ENCODE measurements at places on chromosomes 3 and 15. TPM values are rescaled to one million over a fixed set of nuclear protein-coding genes. Genes with fewer than 3 reads are reported as not detected.
A peak's percentile ranks its signal among the peaks of the same experiment; 100 is the strongest.

DNA sequence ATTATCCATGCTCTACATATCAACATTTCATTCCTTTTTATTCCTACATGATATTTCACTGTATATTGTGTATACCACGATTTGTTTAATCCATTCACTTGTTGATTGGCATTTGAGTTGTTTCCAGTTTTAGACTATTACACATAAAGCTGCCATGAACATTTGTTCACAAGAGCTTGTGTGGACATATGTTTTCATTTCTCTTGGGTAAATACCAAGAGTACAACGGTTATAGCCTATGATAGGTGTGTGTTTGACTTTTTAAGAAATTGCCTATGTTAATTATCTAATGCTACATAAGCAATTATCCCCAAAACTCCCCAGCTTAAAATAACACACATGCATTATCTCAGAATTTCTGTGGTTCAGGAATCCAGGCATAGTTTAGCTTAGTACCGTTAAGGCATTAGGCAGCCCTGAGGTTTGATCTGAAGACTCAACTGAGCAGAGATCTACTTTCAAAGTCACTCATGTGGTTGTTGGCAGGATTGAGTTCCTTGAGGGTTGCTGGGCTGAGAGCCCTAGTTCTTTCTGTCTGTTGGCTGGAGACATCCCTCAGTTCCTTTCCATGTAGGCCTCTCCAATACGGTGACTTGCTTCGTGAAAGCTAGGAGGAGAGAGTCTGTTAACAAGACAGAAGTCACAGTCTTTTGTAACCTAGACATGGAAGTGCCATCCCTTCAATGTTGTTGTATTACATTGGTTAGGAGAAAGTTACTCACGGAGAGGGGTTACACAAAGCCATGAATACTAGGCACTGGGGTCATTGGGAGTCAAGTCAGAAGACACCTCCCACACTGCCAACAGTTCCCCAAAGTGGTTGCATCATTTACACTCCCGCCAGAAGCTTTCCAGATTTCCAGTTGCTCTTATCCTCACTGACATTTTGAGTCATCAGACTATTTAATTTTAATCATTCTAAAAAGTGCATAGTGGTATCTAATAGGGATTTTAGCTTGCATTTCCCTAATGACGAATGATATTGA, 21.0 kb upstream of the PCSK6 start:
- DNase-seq: no peak
- H3K27ac ChIP-seq: no peak overlapping the region
- peaks cover 5% of the 10 kb centered on the region for H3K27me3 ChIP-seq
- H3K4me3 ChIP-seq: no peak overlapping the region
- H3K36me3 ChIP-seq: no peaks in the 10 kb centered on the region

The SMARCC1 gene
- total RNA-seq: 123 TPM

GRCh38 chr3:122948408-122948807, 79.2 kb downstream of the SEMA5B start:
- no peak overlapping the region for H3K4me3 ChIP-seq
- H3K4me1 ChIP-seq: no peaks in the 10 kb centered on the region
- no peak for DNase-seq

The SLC6A11 gene
- not detected for total RNA-seq

DNA sequence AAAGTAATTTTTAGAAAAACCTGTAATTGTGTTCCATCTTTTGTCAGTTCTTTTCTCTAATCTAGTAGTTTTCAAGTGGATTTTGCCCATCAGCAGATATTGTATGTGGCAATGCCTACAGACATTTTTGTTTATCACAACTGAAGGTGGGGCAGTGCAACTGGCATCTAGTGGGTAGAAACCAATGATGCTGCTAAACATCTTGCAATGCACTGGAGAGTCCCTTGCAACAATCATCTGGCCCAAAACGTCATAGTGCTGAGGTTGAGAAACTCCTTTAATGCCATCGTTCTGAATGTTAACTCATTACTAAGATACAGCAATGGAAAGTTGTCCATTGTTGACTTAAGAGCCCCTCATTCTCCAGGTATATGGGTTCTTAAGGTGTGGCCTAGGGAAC, 80.1 kb downstream of the BTD start:
- H3K4me3 ChIP-seq: no peak overlapping the region
- H3K27ac ChIP-seq: no peak overlapping the region
- no peak for DNase-seq

DNA sequence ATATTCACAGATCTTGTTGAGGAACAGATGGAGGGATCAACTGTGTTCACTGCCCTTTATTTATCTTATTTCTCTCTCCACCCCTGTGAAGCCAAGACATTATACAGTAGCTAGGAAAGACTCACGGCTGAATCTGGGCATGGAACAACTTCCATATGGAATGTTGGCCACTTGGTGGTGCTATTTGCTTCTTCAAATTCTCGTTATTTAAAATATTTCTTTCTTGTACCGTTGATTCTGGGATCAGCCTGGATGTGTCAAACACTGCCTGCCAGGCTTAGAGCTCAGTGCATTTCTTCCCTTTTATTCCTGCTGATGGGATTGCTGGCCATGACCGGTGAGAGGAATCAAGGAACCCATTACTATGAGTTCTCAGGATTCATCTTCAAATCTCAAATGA, 17.5 kb upstream of the GASK1A start:
- no peak overlapping the region for H3K4me3 ChIP-seq
- peaks cover 3% of the 10 kb centered on the region for H3K27me3 ChIP-seq
- no peaks in the 10 kb centered on the region for H3K36me3 ChIP-seq
- peak; percentile 55 for DNase-seq
- H3K4me1 ChIP-seq: no peaks in the 10 kb centered on the region

All from endothelial cell of umbilical vein (primary cell).